ENCODE measurements at places on chromosomes 5 and 9. TPM values are rescaled to one million over a fixed set of nuclear protein-coding genes. Genes with fewer than 3 reads are reported as not detected.

DNA sequence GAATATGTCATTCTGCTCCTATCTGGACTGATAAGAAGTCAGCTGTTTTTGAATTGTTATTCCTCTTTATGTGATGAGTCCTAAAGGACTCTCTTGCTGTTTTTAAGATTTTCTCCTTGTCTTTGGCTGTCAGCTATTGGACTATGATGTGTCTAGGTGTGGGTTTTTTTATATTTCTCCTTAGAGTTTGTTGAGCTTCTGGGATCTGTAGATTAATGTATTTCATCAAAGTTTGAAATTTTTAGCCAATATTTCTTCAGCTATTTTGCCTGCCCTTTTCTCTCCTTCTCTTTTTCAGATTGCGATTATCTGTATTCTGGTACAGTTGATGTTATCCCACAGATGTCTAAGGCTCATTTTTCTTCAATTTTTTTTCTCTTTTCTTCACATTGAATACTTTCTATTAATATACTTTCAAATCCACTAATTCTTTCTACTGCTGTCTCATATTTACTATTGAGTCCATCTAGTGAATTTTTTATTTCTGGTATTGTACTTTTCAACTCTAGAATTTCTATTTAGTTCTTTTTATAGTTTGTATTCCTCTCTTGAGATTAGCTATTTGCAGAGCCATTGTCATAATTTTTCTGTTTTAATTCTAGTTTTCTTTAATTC, 31.1 kb downstream of the RPS23 start:
- no peak for DNase-seq

DNA sequence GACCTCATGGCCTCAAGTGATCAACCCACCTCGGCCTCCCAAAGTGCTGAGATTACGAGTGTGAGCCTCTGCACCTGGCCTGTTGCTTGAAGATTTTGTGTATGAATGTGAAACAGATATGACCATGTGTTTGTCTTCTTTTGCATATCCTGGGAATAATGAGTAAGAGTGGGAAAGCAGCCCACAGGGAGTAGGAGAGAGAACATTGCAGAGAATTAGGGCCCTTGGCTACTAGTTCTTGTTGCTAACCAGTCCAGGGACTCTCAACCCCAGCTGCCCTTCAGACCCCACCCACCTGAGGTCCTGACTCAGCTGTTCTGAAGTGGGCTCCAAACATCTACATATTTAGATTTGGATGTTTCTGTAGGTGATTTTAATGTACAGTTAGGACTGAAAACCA, 125.5 kb downstream of the MTX3 start:
- no peak for DNase-seq

DNA sequence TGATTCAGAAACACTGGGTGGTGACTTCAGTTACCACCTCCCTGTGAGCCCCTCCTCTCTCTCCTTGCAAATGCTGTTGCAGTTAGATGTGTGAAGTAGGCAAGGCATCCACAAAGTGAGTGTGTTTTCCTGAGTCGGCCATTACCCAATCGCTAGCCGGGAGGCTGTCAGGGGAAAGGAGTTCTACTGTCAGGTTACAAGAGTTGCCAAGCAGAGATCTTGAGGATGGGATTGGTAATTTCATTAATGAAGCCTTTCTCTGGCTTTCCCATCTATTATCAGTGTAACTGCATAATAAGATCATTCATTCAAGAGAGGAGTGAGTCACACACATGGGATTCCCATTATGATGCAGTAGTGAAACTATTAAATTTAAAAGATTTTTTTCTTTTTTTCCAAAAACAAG, 106.9 kb downstream of the GLDC start:
- DNase-seq = no peak

DNA sequence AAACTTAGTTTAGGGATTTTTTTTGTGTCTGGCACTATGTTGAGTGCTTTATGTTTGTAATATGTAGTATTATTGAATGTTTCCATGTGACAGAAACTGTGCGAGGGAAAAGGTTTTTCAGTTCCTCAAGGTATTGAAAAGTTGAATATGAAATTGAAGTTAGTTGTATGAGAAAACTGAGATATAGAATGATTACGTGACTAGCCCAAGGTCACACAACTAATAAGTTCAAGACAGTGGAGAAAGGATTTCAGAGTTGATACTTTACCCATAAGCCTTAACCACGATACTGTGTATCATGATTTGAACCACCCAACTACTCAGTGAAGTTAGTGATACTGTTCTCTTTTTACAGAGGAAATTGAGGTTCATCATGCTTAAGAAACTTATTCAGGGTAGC, 5.7 kb downstream of the NIPBL start:
- DNase-seq = no peak

LHX6 gene
- total RNA-seq = not detected

DNA sequence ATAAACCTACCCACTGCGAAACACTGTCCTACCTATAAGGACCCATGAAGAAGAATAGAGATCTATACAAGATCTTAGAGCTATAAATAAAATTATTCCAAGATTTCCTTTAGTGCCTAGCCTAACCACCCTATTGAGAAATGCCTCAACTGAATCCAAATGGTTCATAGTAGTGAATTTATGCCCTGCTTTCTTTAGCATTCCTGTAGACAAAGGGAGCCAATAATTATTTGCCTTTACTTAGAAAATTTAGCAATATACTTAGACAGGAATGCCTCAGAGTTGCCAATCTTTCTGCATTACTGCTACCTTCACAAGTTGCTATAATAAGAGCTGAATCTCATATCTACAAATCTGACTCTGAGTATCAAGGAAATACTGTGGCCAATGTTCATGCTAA, 62.6 kb downstream of the PUM3 start:
- DNase-seq = no peak

DNA sequence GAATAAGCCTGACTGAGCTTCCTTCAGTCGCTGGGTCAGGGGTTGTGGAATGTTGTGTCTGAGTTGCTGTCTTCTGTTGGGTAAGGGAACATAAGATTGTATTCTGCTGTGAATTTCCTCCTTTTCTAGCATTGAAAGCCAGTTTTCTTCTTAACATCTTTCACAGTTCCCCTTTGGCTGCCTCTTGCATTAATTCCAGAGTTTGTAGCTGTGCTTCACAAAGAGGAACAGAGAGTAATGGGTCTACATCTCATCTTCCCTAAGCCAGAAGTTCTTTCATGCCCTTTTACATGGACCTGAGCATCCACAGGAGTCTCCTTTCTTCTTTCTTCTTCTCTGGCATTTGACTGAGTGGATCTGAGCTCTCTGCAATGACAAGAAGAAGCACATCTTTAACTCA, 686.8 kb downstream of the KCTD16 start:
- DNase-seq = no peak

- DNase-seq = no peak
Observed at GRCh38 chr5:39076757-39077728, 2.8 kb upstream of the RICTOR start.

GRCh38 chr9:96255698-96256097, 46.3 kb downstream of the HSD17B3 start:
- no peak for DNase-seq

GRCh38 chr5:1730487-1730847, 69.2 kb downstream of the MRPL36 start:
- no peak for DNase-seq

- no peak for DNase-seq
Observed at GRCh38 chr5:8807636-8808035, 738.2 kb downstream of the SEMA5A start.
